ENCODE measurements at places on chromosomes 3 and 15.
A peak's percentile ranks its signal among the peaks of the same experiment; 100 is the strongest.

DNA sequence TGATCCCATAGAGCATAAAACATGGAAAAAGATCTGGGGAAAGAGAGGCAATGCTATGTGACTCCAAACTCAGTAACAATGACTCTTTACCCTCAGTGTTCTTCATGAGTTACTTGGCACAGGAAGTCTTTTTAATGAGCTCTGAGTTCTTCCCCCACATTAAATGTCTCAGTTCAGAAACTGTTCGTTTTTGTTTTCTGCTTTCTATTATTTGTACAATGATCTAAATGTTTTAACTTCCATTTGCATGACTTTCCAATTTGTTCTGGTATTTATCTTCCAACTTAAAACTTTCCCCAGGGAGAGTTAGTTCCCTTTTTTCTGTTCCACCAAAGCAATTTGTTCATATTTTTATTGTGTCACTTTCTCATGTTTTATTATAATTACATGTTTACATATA, 177.0 kb upstream of the ZBTB20 start:
- no peak for DNase-seq

- DNase-seq = no peak
Observed at GRCh38 chr15:40059821-40060220, 20.8 kb upstream of the SRP14 start.

- no peak for DNase-seq
Observed at GRCh38 chr3:97981886-97982285, 9.7 kb upstream of the RIOX2 start.

- DNase-seq = no peak
Observed at GRCh38 chr3:153901152-153901551, 220.0 kb upstream of the ARHGEF26 start.

- no peak for DNase-seq
Observed at GRCh38 chr3:53850895-53851294, 4.5 kb downstream of the IL17RB start.

GRCh38 chr15:32790352-32790999, 72.7 kb downstream of the GREM1 start:
- no peak for DNase-seq

- DNase-seq = no peak
Observed at GRCh38 chr3:117547956-117548550, 838.5 kb downstream of the TUSC7 start.

DNA sequence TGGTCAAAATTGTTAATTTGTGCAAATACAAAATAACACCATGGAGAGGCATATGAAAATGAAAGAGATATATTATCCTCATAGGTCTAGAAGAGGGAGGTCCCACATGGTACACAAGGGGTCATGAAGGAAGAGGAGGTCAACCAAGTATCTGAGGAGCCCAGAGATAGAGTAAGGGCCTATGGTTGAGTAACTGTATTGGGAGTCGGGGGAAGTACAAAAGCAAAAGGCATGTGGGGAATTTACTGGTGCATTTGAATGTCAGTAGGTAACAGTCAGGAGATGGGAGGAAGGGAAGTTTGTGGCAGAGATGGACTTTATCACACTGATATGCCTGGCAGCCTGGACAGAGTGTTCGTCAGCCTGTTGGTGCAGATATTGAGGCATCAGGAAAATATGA, 1113.7 kb downstream of the OTOL1 start:
- no peak for DNase-seq

DNA sequence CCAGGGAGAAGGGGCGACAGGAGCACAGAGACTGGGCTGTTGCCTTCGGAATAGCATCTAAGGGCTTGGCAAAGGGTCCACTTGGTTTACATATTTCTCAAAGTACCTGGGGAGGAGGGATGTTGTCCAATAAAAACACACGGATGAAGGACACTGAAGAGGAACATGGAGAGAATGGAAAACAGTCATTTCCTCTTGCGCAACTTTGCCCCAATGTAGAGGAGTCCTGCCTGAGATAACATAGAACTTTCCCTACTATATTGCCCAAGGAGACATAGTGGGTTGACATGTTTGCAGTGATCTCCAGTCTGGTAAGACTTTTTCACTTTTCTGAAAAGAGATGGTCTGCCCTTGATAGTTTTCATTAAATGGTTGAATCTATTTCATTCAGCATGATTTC, 468.8 kb upstream of the SUCLG2 start:
- no peak for DNase-seq

DNA sequence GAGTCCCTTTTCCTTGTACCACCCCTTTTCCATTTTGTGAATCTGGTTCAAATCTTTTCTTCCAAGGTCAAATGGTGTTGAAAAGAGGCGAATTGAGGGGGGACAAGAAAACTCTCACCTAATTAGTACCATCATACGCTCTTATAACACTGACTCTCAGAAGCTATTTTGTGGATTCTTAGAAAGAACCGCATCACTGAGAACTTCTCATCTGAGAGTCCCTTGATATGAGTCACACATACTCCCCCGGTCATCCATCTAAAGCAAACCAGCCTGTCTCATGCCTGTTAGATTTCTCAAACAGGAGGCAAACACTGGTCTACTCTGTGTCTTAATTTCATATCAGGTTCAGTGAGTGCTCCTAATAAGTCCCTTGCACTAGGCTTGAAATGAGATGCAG, 76.5 kb upstream of the SPRED1 start:
- no peak for DNase-seq

DNA sequence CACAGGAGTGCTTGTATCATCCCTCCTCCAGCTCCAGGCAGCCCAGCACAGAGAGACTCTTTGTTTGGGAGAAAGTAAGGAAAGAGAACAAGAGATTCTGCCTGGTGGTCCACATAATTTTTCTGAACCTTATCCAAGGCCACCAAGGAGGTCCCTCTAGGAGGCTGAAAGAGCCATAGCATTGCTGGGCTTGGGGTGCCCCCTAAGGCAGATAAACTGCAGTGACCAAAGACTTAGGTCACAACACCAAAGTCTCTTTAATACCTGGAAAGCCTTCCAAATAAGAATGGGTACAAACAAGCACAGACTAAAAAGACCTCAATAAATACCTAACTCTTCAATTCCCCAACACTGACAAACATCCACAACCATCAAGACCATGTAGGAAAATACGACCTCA, 310.2 kb upstream of the PPP2R3A start:
- DNase-seq = no peak

DNA sequence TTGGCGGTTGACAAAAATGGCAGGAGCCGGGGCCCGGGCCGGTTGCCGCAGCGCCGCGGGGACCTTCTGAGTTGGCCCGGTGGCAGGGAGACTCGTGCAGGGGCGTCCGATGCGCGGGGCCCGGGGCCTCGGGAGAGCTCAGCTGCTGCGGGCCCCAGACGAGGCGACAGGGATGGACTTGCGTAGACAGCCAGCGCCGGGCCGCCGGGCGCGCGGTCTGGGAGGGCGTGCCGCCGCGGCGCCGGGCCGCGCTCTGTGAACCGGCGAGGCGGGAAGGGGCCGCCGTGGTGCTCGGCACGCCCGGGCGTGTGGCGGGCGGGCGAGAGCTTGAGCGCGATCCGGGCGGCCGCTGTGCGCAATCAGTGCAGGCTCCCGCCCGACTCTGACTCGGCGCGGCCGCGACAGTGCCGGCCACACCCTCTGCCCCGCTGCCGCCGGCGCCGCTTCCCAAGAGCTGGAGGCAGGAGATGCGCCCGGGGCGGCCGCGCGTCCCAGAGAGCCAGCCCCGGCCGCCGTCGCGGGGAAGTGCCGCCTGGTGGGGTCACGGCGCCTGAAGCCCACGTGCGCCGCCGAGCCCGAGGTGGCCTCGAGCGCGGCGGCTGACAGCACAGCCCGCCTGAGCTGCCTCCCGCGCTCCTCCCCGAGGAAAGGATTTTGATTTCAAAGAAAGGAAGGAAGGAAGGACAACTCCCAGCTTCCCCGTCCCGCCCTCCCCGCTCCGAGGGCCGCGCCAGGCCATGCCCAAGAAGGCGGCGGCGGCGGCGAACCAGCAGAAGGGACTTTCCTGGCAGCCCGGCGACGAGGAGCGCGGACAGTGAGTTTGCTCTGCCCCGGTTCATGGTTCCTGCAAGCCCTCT, 657 bp downstream of the TLNRD1 start:
- DNase-seq = peak; percentile 57

DNA sequence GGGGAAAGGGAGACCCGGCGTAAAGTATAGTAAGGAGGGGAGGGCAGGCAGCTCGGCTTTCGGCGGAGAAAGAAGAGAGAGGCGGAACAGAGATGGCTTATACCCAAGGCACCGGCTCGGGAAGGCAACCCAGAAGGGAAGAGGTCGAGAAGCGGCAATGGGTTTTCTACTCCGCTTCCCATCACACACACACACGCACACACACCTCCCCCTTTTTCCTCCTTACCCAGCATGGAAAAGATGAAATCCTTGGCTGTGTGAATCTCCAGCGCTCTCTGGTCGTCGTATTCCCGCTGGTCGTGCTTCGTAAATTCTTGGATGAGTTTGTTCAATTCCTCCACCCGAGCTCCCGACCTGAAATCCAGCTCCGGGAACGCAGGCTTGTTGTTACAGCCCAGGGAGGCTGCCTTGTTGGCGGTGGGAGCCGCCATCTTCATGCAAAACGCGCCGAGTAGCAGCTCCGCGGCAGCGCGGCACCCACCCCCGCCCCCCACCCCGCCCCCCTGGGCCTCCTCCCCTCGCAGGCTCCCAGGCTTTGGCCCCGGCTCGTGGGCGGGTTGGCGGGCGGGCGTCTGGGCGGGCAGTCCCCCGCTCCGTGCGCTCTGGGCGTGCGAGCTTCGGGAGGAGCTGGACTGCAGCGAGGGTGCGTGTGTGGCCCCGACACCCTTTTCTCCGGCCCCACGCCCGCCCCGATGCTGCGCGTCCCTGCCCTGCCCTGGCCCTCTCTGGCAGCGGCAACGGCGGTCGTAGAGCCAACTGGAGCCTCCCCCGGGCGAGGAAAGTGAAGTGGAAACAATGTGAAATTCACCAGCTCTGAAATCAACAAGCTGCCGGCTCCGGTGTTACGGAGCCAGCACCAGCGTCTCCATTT, at the start of gene MB21D2:
Gene MB21D2 (minus strand): TSS at position 453 of the 871 bp plus-strand sequence. CDS start 16 bp downstream, at position 437.
- peak; percentile 64 for DNase-seq

- DNase-seq = no peak
Observed at GRCh38 chr15:74212494-74212893, 9.9 kb upstream of the STRA6 start.

GRCh38 chr15:92091155-92091734, 237.7 kb downstream of the SLCO3A1 start:
- DNase-seq = no peak
